ENCODE measurements at places on chromosomes 11 and 22.

- H3K4me3 ChIP-seq: no peak overlapping the region
- no peak for DNase-seq
- no peaks in the 10 kb centered on the region for H3K36me3 ChIP-seq
- H3K4me1 ChIP-seq: no peaks in the 10 kb centered on the region
- no peaks in the 10 kb centered on the region for H3K27me3 ChIP-seq
Measured at GRCh38 chr11:102813484-102813883, 15.5 kb upstream of the MMP1 start.

- no peak overlapping the region for H3K27ac ChIP-seq
- no peak overlapping the region for H3K4me3 ChIP-seq
- no peak for DNase-seq
- H3K36me3 ChIP-seq: no peaks in the 10 kb centered on the region
- no peaks in the 10 kb centered on the region for H3K4me1 ChIP-seq
Measured at GRCh38 chr11:91585035-91585801, 639.4 kb upstream of the FAT3 start.

GRCh38 chr22:37749226-37749625 lies 52.4 kb downstream of the TRIOBP start:
- H3K4me3 ChIP-seq: no peak overlapping the region
- H3K27me3 ChIP-seq: no peaks in the 10 kb centered on the region
- peaks cover 79% of the 10 kb centered on the region for H3K4me1 ChIP-seq
- DNase-seq: no peak
- H3K27ac ChIP-seq: no peak overlapping the region

DNA sequence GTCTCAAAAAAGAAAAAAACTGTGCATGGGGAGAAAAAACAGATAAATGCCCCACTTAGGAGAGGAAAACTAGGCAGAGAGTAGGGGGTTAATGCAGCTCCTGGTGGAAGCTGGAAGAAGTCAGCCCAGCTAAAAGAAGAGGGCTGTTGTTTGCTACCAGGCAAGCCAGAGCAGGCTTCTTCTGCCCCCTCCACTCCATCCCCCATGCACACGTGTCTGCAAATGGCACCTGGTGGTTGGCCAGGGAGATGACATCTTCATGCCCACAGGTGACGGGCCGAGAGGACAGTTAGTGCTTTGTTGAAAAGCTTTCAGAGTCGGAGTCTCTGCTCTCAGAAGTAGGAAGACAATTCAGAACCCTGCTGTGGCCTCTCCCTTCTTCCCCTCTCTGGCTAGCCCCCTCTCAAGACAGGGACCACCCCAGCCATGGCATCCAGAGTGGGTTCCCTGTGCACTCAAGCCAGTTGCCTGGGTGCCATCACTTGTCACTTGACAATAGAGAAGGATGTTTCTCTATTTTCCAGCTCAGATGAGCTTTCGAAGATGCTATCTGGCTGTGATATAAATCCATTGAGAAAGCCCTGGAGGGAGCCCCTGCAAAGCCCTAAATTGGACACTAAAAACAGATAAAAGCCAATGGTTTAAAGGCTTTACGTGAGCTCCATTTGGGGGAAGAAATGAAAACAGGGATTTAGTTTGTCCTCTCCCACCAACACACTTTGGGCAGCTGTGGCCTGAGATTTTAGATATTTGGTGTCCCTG lies 142.0 kb downstream of the TRIM29 start:
- H3K27me3 ChIP-seq: no peaks in the 10 kb centered on the region
- DNase-seq: no peak
- H3K36me3 ChIP-seq: no peaks in the 10 kb centered on the region
- H3K4me3 ChIP-seq: no peak overlapping the region
- no peak overlapping the region for H3K27ac ChIP-seq
- no peaks in the 10 kb centered on the region for H3K4me1 ChIP-seq

GRCh38 chr11:17145972-17146371 lies 61.8 kb downstream of the PIK3C2A start:
- no peak overlapping the region for H3K4me3 ChIP-seq
- DNase-seq: no peak
- no peaks in the 10 kb centered on the region for H3K27me3 ChIP-seq
- H3K27ac ChIP-seq: no peak overlapping the region
- peaks cover 14% of the 10 kb centered on the region for H3K36me3 ChIP-seq

DNA sequence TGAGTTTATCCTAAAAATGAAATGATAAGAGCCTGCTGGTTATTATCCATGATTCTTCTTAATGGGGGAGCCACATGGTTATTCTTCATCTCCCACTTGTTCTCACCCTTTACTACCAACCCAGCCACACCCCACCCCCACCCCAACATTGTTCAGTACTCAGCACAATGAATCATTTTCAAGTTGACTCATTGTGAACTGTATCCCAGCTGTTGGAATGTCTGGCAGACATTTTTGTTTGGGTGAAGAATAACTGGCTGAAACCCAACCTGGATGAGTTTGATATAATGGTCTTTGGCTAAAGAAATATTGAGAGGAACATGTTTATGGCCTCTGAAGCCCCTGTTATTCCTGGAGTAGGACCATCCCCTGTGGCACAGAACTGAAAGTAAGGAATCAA lies 136.2 kb downstream of the ELP4 start:
- no peak overlapping the region for H3K27ac ChIP-seq
- DNase-seq: no peak
- H3K4me1 ChIP-seq: peaks cover 10% of the 10 kb centered on the region
- no peaks in the 10 kb centered on the region for H3K27me3 ChIP-seq
- no peak overlapping the region for H3K4me3 ChIP-seq

GRCh38 chr11:26651916-26652315 lies 69.9 kb downstream of the SLC5A12 start:
- H3K4me1 ChIP-seq: no peaks in the 10 kb centered on the region
- H3K4me3 ChIP-seq: no peak overlapping the region
- no peaks in the 10 kb centered on the region for H3K27me3 ChIP-seq
- DNase-seq: no peak

- peak overlapping the region; percentile 92 for H3K27ac ChIP-seq
- H3K27me3 ChIP-seq: no peaks in the 10 kb centered on the region
- peaks cover 35% of the 10 kb centered on the region for H3K4me1 ChIP-seq
Measured at GRCh38 chr11:94128291-94128745, 323 bp upstream of the PANX1 start.

- no peak overlapping the region for H3K4me3 ChIP-seq
- H3K4me1 ChIP-seq: no peaks in the 10 kb centered on the region
- H3K27me3 ChIP-seq: no peaks in the 10 kb centered on the region
- no peak for DNase-seq
- H3K36me3 ChIP-seq: no peaks in the 10 kb centered on the region
Measured at GRCh38 chr11:132037467-132037862, 667.0 kb downstream of the NTM start.

DNA sequence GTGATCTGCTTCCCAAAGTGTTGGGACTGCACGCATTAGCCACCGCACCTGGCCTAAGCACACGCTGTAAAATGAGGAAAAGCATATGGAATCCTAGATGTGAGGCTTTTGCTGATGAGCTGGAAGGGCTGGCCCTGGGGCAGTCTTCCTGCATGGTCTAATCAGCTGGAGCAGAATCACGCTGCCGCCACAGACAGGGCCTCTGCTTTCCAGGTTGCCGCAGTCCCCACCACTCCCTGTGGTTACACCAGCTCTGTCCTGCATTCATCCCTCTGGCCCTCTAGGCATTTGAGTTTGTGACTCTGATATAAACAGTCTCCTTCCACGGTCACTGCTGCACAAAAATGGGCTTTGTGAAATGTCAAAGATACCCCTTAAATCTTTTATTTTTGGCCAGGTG lies 17.1 kb downstream of the RPS6KA4 start:
- no peak overlapping the region for H3K27ac ChIP-seq
- no peaks in the 10 kb centered on the region for H3K27me3 ChIP-seq
- DNase-seq: no peak
- no peak overlapping the region for H3K4me3 ChIP-seq

DNA sequence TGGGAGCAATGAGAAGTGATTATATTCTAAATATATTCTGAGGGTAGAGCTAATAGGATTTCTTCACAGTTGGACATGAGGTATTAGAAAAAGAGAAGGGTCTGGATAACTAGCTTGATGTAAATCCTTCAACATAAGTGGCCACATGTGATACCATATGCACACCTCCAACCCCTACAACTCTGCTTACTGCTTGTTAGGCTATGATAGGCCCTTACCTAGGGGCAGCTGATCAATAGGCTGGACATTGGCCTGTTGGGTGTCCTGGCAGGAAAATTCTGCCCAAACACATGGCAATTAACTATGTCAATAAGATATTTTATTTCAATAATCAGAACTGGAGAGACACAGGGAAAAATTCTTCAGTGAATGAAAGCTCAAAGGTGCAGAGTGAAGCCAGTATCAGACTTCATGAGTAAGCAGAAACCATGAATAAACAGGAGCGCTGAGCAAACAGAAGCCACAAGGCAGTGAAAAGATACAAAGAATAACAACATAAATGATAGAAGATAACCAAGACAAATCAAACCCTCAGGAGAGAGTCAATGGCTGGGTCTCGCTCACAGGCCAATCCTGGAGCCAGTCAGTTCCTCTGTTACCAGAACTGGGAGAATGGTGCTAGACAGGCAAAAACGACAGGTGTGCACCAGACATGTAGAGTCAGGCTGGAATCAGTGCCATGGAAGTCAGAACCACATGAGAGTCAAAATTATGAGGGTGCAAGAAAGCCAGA lies 46.3 kb upstream of the PSMA1 start:
- no peak for DNase-seq
- no peak overlapping the region for H3K4me3 ChIP-seq
- H3K27me3 ChIP-seq: no peaks in the 10 kb centered on the region
- H3K36me3 ChIP-seq: no peaks in the 10 kb centered on the region
- H3K27ac ChIP-seq: no peak overlapping the region

DNA sequence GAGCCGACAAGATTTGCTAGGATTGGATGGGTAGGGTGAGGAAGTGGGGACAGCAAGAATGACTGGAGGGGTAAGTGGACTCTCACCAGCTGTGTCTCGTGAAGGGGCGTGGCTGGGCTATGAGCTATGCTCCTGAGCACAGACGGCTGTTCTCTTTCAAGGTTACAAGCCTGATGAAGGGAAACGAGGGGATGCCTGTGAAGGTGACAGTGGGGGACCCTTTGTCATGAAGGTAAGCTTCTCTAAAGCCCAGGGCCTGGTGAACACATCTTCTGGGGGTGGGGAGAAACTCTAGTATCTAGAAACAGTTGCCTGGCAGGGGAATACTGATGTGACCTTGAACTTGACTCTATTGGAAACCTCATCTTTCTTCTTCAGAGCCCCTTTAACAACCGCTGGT lies 19.9 kb downstream of the F2 start:
- no peak overlapping the region for H3K4me3 ChIP-seq
- no peak overlapping the region for H3K27ac ChIP-seq
- DNase-seq: no peak
- H3K36me3 ChIP-seq: peaks cover 3% of the 10 kb centered on the region
- H3K4me1 ChIP-seq: peaks cover 3% of the 10 kb centered on the region

DNA sequence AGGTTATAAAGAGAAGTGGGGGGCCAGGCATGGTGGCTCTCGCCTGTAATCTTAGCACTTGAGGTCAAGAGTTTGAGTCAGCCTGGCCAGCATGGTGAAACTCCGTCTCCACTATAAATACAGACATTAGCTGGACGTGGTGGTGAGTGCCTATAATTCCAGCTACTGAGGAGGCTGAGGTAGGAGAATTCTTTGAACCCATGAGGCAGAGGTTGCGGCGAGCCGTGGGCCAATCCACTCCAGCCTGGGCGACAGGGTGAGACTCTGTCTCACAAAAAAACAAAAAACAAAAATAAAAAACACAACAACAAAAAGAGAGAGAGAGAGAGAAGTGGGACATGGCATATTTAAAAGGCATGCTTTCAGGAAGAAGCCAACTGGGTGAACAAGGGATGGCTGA lies 80.1 kb upstream of the CARD18 start:
- no peaks in the 10 kb centered on the region for H3K36me3 ChIP-seq
- no peak overlapping the region for H3K4me3 ChIP-seq
- no peak for DNase-seq
- peaks cover 11% of the 10 kb centered on the region for H3K4me1 ChIP-seq
- H3K27me3 ChIP-seq: no peaks in the 10 kb centered on the region

GRCh38 chr22:38162881-38163843 lies 18.5 kb downstream of the PLA2G6 start:
- no peak overlapping the region for H3K4me3 ChIP-seq
- DNase-seq: no peak
- peaks cover 2% of the 10 kb centered on the region for H3K36me3 ChIP-seq
- no peaks in the 10 kb centered on the region for H3K4me1 ChIP-seq

DNA sequence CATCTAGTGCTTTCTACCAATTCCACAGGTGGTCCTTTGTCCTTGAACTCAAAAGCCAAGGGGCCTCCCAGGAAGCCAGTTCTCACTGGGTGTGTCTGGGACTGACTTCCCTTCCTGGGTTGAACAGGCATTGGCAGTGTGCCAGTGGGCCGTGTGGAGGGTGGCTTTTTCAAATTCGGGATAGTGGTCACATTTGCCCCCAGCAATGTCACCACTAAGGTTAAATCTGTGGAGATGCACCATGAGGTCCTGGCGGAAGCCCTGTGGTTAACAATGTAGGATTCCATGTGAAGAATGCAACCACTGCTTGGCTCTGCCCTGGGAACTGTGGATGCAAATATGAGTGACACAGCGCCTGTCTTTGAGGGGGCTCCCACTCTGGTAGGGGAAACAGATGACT lies 53.2 kb upstream of the MTNR1B start:
- DNase-seq: no peak
- no peaks in the 10 kb centered on the region for H3K4me1 ChIP-seq
- no peaks in the 10 kb centered on the region for H3K27me3 ChIP-seq

DNA sequence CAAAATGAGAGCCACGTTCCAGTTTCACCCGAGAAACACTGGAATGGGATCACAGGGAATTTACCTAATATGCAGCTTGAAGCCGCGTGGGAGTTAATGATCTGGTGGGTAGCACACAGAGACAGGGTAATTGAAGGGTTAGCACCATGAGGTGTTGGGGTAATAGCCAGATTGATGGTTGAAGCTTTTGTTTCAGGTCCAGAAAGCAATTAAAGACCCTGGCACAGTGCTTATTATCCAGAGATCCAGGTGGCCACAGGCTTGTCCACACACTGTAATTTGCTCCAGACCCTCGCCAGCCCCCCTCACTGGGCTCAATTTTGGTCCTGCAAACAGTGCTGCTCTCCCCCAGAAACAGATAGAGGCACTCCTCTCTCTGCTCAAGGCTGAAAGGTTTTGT lies 282.5 kb upstream of the ISX start:
- no peak for DNase-seq
- H3K27ac ChIP-seq: no peak overlapping the region
- H3K27me3 ChIP-seq: no peaks in the 10 kb centered on the region
- no peaks in the 10 kb centered on the region for H3K36me3 ChIP-seq
- H3K4me1 ChIP-seq: no peaks in the 10 kb centered on the region

- H3K36me3 ChIP-seq: no peaks in the 10 kb centered on the region
- no peak overlapping the region for H3K27ac ChIP-seq
- H3K27me3 ChIP-seq: no peaks in the 10 kb centered on the region
- no peak overlapping the region for H3K4me3 ChIP-seq
Measured at GRCh38 chr11:34379539-34379938, 21.7 kb upstream of the ABTB2 start.

GRCh38 chr11:87437844-87438223 lies 400.1 kb downstream of the TMEM135 start:
- no peaks in the 10 kb centered on the region for H3K27me3 ChIP-seq
- no peak overlapping the region for H3K4me3 ChIP-seq
- no peak overlapping the region for H3K27ac ChIP-seq
- peaks cover 12% of the 10 kb centered on the region for H3K4me1 ChIP-seq
